OCI-LY7 (cell line): ENCODE measurements at places on chromosomes 4 and X. TPM values are rescaled to one million over a fixed set of nuclear protein-coding genes. Genes with fewer than 3 reads are reported as not detected.

The TEC gene
- total RNA-seq = 10.4 and 11.5 TPM in 2 replicates

The PRSS12 gene
- not detected in 2 replicates for total RNA-seq

The MCUB gene
- 64.4 and 67.8 TPM in 2 replicates for total RNA-seq

The AKAP4 gene
- total RNA-seq = not detected in 2 replicates

The STAG2 gene
- total RNA-seq = 68.9 and 77.5 TPM in 2 replicates

The EFHC2 gene
- not detected in 2 replicates for total RNA-seq

The FGF13 gene
- not detected in 2 replicates for total RNA-seq

The LRRC66 gene
- 0.11 and 0.25 TPM in 2 replicates for total RNA-seq

The CSAG1 gene
- not detected in 2 replicates for total RNA-seq

The MTNR1A gene
- not detected in 2 replicates for total RNA-seq

The FGFBP2 gene
- not detected in 2 replicates for total RNA-seq

The NEIL3 gene
- 22.9 and 24.6 TPM in 2 replicates for total RNA-seq

GRCh38 chrX:254630-255215, 26.5 kb upstream of the PLCXD1 start:
- DNase-seq = no peak

DNA sequence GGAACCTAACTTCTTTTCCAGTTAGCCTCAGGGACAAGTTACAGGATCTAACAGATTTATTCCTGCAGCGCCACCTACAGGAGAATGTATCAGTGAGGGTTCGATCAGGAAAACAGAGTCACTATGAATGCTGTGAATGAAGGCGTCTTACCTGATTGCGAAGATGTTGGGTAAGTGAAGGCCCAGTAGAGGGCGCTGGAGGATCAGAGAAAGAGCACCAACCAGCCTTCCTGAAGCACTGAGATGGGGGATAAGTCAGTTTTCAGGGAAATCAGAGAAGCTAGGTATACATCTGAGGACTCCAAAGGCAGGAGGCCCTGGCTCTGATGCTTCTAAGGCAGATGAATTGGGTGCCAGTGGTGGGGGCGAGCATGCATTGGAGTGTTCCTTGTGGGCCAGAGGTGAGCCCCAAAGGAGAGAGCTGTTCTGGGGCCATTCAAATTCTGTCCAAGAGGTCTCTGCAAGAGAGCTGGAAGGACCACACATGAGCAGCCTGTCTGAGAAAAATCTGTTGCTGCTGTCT, 169.9 kb upstream of the AADAT start:
- peak; percentile 88 for DNase-seq

DNA sequence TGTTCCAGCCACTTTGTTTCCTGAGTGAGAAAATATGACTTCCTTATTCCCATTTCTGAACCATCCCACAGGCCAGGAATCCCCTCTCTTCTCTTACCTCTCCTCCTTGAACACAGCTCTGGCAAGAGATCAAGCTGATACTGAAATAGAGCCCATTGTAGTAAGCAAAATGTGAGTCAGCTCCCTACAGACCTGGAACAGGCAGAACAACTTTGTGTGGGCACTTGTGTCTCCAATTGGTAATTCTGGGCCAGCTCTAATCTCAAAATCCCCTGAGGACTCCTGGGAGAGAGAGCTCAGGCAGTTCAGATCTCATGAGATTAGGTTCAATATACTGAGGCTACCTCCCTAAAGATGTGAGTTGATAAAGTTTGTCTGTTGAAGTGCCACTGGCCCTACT, 213.5 kb downstream of the GUCY2F start:
- DNase-seq = no peak

DNA sequence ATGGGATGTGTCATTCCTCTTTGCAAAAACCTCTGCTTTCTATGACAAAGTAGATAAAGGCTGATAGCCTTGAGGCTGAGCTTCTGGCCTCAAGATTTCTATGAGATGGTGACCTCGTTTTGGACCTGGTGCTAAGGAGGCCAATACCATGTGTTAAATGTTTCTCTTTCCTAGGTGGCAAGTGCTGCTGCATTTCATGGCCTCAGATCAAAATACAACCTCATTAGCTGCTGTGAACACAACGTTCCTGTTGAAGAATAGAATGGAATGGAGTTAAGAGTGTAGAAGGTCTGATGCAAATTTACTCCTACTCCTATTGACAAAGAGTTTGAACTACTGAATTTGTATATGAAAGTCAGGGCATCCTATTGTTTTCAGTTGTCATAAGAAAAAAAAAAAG, 112.0 kb downstream of the C4orf51 start:
- no peak for DNase-seq

- no peak for DNase-seq
These were observed 38.4 kb upstream of the SCOC start for GRCh38 chr4:140335076-140335475.

- no peak for DNase-seq
These were observed 27.0 kb downstream of the KDM6A start for GRCh38 chrX:44899946-44900345.

- DNase-seq = no peak
These were observed 345.9 kb upstream of the NOCT start for GRCh38 chr4:138669479-138670315.

DNA sequence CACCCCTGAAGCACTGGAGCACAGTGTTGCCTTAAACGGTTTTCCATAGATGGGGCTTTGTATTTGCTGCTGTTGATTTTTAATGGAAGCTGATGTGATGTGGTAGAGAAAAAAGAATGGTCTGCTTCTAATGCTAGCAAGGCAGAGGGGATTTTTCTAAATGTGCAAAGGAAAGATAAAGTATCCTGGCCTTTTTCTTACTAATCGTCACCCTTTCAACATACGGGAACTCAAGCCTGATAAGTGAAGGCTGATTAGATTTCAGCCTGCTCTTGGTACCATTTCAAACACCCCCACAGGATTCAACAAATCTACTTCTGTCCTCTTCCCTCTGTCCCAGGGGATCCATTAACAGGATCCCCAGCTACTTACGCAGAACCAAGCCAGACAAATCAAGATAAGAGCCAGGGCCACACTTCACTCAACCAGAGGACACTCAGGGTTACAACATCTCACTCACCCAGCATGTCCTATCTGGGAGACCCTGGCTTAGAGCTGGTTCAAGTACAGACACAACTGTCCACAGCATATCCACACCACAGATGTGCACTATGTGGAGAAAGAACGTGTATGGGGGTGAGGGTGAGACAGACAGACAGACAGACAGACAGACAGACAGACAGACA, 180.0 kb downstream of the SH3KBP1 start:
- no peak for DNase-seq

GRCh38 chrX:100642290-100642689, 1.7 kb upstream of the SRPX2 start:
- no peak for DNase-seq

GRCh38 chr4:20203508-20203907, 48.2 kb upstream of the SLIT2 start:
- DNase-seq = no peak

GRCh38 chr4:33381816-33382215, 2661.6 kb downstream of the PCDH7 start:
- DNase-seq = no peak

- DNase-seq = peak; percentile 73
These were observed 111.6 kb upstream of the WDR17 start for GRCh38 chr4:175953960-175954521.

DNA sequence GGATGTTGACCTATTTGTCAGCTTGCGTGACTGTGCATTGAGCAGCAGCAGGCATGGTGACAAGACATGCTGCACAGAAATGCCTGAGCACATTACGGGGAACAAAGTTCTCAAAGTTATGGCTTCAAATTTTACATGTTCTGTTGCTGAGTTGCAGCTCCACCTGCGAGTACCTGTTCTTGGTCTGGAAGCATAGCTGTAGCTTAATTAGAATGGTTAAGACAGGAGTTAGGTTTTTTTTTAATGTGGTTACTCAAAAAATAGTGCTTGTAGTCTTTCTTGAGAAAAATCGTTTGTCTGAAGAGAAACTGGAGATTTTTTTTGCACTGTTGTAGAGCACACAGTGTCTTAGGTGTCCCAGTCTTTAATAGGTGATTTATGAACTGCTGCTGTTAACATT, 38.8 kb upstream of the GNPDA2 start:
- DNase-seq = no peak

DNA sequence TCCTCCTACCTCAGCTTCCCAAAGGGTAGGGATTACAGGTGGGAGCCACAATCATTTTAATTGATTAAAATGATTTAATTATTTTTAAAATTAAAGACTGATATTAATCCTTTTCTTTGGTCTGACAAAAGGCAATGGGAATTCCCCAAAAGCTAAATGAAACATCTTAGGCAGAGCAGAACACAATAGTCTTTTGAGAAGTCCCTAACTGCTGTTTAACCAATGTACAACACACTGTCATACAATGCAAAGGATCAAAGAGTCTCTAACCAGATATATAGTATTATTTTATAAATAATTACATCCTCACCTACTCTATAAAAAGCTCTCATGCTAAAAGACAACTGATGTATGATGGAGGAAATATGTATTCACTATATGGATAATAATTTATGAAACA, 47.0 kb downstream of the THAP9 start:
- DNase-seq = no peak

DNA sequence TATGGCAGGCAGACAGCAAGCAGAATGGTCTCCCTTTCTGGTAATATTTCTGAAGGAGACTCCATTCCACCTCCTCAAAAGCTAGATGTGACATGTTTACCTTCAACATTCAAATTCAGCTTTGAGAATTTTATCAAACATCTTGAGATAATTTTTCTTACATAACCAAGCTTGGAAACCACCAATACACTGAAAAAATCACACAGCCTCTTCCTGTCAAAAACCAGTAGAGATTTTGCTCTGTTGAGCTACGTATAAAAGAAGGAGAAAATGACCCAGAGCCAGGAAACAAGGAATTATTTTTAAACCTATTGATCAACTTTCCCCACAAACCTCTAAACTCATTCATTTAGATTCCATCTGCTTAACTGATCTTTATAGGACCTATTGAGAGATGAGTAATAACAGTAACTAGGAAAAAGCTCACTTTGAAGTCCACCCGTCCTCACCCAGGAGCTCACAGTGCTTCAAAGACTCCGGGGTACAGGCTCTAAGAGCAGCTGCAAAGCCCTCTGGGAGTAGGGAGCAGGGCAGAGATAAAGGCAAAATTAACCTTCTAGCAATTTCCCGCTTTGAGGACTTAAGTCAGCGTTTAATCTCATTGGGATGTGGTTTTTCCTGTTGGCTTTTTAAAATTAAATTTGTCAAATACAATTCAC, 318.2 kb upstream of the RASGEF1B start:
- no peak for DNase-seq

- no peak for DNase-seq
These were observed 1.8 kb upstream of the BCORL1 start for GRCh38 chrX:129980540-129981199.

- no peak for DNase-seq
These were observed 93.1 kb downstream of the SORCS2 start for GRCh38 chr4:7285244-7286094.
